ENCODE measurements at places on chromosomes 16 and 17.

- no peak for DNase-seq
Measured at GRCh38 chr16:78189121-78189520, 89.7 kb downstream of the WWOX start.

- no peak for DNase-seq
Measured at GRCh38 chr16:56549744-56550385, 15.0 kb upstream of the MT4 start.

DNA sequence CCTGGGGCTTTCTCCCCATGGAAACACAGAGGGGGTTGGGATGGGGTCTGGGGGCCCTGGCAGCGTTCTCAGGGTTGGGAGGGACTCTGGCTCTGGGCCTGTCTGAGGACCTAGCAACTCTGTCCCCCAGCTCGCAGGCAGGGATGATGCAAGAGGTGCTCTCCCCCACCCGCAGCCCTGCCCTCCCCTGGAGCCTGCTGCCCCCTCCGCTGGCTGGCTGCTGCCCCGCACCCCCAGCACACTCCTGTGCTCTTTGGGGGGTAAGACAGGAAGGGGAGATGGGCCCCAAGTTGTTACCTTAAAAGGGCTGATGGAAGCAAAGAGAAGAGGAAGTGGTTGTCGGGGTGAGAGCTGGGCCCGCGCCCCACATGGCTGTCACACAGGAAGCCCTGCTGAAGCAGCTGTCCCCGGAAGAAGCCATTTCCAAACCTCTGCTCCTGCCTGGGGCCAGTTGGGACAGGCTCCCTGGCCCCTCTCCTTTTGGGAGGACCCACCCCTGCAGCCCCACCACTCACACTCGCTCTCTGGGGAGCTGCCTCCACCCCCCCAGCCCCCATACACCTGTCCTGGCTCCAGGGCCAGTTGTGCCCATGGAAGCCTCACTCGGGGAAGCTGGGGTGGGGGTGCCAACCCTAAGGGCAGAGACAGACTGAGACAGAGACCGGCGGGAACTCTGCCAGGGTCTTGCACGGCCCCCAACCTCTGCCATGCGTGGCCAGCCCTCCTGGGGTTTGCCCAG lies 2.5 kb downstream of the CORO1A start:
- DNase-seq = peak; percentile 81

DNA sequence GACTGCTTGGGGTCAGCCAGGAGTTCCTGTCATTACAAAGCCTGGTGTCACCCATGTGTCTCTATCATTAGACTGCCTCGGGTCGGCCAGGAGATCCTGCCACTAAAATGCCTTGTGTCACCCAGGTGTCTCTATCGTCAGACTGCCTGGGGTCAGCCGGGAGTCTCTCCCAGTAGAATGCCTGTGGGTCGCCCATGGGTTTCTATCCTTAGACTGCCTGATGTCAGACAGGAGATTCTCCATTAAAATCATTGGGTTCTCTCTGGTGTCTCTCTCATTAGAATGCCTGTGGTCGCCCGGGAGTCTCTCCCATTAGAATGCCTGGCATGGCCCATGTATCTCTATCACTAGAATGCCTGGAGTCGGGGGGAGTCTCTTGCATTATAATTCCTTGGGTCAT lies 2231.0 kb downstream of the TP53TG3F start:
- DNase-seq = no peak

- no peak for DNase-seq
Measured at GRCh38 chr17:17876959-17877528, 40.3 kb upstream of the SREBF1 start.

DNA sequence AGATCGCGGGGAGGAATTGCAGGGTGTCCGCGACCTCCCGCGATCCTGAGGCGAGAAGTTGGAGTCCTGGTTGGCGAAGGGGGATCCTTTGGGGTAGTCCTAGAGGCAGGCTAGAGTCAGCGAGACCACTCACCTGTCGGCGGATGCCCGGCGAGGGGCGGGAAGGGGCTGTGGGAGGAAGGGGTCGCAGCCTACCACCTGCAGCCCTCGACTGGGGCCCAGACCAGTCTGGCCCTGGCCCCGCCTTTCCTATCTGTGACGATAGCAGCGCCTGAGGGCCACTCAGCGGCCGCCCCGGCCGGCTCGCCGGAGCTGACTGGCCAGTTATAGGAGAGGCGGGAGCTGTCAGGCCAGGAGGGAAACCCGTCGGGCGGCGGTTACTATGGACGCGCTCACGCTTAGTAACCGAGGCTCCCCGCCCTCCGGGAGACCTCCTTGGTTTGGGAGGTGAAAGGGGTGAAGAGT lies at the start of gene TEKT3:
TSS of gene TEKT3 (minus strand) at position 213 of the 465 bp plus-strand sequence. CDS start 10,012 bp downstream, outside the sequence.
- no peak for DNase-seq

GRCh38 chr16:57815987-57816745 lies 13.9 kb upstream of the KIFC3 start:
- DNase-seq = peak; percentile 21

- DNase-seq = no peak
Measured at GRCh38 chr16:1530883-1531637, 2.4 kb upstream of the TMEM204 start.

GRCh38 chr17:63365366-63366240 lies 80.5 kb downstream of the CYB561 start:
- no peak for DNase-seq

- peak; percentile 86 for DNase-seq
Measured at GRCh38 chr16:30096105-30096861, at the start of gene YPEL3. Gene YPEL3, minus strand, starts transcription at chr16:30096213. Its CDS starts 731 bp downstream, at chr16:30095482.

- DNase-seq = no peak
Measured at GRCh38 chr17:80102664-80103448, 1.5 kb downstream of the GAA start.

- DNase-seq = no peak
Measured at GRCh38 chr17:57092779-57093178, 7.7 kb downstream of the AKAP1 start.

- DNase-seq = no peak
Measured at GRCh38 chr16:19785512-19786130, 67.5 kb downstream of the IQCK start.

DNA sequence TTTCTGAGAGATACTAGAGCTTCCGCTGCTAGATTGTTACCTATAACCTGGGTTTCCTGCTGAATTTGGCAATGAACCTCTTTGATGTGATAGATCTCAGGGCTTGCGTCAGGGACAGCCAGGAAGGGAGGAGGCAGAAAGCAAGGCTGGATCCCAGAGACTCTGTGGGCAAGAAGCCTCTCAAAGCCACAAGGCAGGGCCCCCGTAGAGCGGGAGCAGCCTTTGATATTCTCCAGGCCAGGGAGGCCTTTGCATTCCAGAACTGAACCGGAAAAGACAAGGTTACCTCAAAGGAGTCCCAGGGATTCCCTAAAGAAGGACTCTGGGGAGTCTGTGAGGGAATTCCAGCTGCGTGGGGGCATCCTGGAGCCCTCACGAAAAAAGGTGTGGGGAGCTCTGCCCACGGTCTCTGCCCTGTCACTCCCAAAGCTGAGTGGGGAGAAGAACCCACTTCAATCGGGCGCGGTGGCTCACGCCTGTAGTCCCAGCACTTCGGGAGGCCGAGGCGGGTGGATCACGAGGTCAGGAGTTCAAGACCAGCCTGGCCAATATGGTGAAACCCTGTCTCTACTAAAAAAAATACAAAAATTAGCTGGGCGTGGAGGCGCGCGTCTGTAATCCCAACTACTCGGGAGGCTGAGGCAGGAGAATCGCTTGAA lies 14.3 kb upstream of the SCIMP start:
- no peak for DNase-seq

GRCh38 chr17:45149037-45149668 lies 878 bp downstream of the HEXIM1 start:
- peak; percentile 60 for DNase-seq

DNA sequence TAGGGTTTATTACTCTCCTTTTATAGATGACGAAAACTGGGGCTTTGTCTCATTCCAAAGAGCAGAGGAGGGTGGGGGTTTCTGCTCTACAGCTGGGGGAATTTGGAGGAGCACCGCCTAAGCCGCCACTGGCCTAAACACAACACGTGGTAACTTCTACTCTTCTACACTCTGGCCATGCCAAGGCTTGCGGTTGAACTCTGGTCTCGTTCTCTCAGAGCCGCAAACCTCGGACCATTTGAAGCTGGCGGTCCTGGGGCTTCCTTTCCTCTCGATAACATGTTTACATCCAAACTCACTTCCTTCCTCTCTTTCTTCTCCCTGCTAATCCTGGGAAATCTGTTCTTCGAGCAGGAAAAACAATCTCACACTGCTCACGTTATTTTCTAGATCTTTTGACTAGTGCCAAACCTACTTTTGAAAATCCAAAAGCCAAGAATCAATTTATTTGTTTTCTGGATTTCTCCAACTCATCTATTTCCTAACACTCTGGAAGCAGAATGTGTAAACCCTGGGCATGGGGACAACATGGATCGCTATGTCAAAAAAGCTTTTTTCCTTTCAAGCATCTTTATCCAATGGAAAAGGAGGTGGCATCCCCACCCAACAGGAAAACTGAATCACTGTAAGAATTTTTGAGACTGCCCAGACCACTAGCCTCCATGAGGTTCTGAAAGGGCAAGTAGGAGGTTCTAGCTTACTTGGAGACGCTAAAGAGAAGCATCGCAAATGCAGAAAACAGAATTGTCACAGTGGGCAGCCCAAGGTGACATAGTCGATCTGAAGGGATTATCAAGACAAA lies 13.6 kb upstream of the EEF2K start:
- DNase-seq = peak; percentile 67

- no peak for DNase-seq
Measured at GRCh38 chr16:52799149-52799548, 252.2 kb upstream of the TOX3 start.

- DNase-seq = no peak
Measured at GRCh38 chr17:46911311-46911710, 11.6 kb upstream of the GOSR2 start.

DNA sequence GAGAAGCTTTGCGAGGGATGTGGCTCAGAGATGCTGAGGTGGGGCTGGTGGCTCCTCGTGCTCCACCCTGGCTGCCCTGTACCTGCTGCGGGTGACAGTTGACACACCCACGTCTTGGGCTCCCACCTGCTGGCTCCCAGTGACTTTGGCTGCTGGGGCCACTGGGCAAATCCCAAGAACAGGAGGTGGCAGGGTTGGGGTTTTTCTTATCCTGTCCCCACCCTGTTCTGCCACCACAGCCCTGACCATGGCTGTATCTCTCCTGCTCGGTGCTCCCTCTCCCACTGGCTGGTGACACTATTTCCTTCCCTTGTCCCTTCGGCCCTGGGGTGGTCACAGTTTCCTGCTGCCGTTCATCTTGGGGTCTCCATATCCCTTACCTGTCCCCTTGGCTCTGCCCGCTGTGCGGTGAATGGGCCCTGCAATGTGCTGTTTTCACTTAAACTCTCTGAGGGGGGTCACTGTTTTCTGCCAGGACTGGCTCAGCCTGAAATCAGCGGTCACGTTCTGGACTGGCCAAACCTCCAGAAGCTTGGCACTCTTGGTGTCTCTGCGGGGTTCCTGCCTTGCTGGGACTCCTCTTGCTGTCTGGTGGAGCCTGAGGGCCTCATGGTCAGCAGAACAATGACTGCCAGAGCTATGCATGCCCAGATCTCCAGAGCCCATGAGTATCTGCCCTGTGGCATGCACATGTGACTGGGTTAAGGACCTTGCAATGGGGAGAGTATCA lies 144.2 kb downstream of the IRF8 start:
- no peak for DNase-seq

DNA sequence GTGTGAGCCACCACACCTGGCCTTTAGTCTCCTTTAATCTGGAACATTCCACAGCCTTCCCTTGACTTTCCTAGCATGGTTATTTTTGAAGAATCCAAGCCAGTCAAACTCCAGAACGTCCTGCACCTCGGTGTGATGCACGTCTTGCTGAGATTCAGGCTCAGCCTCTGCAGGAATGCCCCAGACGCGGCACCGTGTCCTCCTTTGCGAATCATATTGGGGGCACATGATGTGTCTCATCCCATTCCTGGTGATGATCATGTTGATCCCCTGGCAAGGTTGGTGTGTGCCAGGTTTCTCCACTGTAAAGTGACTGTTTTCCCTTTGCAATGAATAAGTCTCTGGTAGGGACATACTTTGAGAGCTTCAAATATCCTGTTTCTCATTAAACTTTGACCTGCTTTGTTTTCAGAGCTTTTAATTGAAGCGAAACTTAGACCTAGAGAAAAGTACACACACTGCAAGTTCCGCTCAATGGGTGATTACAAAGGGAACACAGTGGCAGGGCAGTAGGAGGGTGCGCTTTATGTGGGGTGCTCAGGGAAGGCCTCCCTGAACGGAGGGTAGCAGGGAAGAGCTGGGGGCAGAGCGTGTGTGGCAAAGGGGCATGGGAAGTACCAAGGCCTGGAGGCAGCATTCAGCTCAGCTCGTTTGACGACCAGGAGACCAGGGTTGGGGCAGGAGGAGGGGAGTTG lies 9.6 kb upstream of the ATP2C2 start:
- DNase-seq = no peak

GRCh38 chr16:68401871-68402747 lies 46.2 kb downstream of the SMPD3 start:
- DNase-seq = no peak

DNA sequence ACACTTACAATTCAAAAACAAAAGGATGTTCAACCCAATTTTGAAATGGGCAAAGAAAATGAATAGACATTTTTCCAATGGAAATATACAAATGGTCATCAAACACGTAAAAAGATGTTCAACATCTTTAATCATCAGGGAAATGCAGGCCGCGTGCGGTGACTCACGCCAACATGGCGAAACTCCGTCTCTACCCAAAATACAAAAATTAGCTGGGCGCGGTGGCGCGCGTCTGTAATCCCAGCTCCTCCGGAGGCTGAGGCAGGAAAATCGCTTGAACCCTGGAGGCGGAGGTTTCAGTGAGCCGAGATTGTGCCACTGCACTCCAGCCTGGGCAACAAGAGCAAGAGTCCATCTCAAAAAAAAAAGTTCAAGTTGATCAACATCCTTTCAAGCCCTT lies 1.8 kb upstream of the CLUAP1 start:
- DNase-seq = no peak

DNA sequence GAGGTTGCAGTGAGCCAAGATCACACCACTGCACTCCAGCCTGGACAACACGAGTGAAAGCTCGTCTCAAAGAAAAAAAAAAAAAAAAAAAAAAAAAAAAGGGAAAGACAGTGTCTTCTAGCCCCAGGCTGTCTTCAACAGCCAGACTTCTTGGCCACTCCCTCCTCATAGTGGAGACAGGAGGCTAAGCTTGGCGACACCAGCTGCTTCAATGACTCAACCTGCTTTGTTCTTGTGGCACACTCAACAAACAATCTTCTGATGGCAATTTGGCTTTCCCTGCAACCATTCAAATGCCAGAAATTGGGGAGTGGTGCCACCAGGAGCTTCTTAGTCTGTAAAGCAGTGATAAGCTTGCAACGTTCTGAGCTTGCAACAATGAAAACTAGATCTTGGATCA lies 290.4 kb upstream of the DYNLRB2 start:
- no peak for DNase-seq

- DNase-seq = no peak
Measured at GRCh38 chr16:84823484-84823883, 3.7 kb downstream of the CRISPLD2 start.

- no peak for DNase-seq
Measured at GRCh38 chr17:45677770-45678169, 106.3 kb upstream of the CRHR1 start.

Data from activated effector memory CD4-positive, alpha-beta T cell treated with Interleukin-2 at 50 U/mL for 16 hours (primary cell).